GM23248 (cell line): ENCODE measurements at places on chromosomes 4 and X. TPM values are rescaled to one million over a fixed set of nuclear protein-coding genes. Genes with fewer than 3 reads are reported as not detected.
A peak's percentile ranks its signal among the peaks of the same experiment; 100 is the strongest.

The AFP gene
- total RNA-seq, result not detected in 2 replicates

- peak; percentile 90 for DNase-seq
Measured at GRCh38 chr4:19947349-19947748, 304.4 kb upstream of the SLIT2 start.

The RAP2C gene
- total RNA-seq, result 18.3 and 21.2 TPM in 2 replicates

The STPG2 gene
- total RNA-seq, result 0.32 TPM in 1 of 2 replicates, not detected in the other

The DUX4 gene
- total RNA-seq, result not detected in 2 replicates

The ZNF157 gene
- not detected in 2 replicates for total RNA-seq

DNA sequence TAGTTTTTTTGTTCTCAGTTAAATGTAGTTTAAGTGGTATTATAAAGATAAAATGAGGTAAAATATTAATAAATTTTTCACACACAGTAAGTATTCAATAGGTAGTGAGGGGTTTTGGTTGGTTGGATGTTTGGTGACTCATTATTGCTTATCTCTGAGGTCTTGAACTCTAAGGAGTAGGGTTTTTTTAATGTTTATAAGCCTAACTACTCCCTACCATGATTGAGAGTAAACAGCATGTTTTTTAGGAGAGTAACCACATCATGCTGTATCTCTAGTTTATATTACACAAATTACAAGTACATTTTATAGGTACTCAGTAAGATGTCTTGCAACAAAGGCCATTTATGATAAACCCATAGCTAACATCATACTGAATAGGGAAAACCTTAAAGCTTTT lies 181.6 kb downstream of the MAPK10 start:
- DNase-seq, result no peak

The FGFRL1 gene
- 58.7 and 64.9 TPM in 2 replicates for total RNA-seq

DNA sequence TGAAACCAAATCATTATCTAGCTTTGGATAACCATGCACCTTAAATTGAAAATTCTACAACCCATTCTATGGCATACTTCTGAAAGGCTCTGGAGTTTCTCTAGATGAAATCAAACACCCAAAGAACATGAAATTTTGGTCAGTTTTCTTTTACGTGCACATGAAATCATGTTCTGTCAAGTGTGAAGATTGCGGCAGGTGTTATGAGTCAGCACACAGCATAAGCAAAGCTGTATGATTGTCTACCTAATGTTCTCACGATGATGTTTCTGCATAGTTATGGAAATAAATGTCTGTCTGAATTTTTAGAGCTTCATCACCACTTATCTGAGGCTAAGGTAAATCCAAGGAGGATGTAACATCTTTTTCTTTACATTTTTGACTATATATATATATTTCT lies 495.3 kb downstream of the IL1RAPL1 start:
- no peak for DNase-seq

The IRAK1 gene
- 45.3 and 54.7 TPM in 2 replicates for total RNA-seq

DNA sequence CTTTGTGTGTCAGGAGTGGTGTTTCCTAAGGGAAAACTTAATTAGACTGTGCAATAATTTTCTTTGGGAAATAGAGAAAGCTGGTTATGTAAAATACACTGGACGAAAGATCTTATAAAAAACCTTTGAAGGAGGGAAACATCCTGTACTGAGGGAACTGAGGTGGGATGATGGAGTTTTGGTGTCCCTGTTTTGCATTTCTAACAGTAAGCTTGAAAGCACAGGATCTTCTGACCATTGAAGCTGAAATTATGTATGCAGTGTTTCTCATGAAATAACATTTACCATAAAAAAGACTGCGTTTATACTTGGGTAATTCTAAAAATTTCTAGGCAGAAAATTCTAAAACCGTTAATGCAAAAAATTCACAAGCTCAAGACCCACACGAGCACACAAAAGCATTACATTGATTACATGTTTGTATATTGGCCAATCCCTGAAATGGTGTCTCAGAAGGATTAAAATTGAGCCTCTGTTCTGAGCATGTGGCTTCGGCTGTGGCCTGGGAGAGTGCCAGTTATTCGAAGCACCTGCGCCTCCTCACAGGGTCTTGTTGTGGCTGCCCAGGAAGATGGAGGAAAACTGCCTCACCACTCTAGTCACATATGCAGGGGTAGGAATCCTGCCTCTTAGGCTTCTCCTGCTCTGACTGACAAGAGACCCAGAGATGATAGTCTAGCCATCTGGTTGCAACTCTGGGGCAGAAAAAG lies 49.5 kb downstream of the JADE3 start:
- no peak for DNase-seq

DNA sequence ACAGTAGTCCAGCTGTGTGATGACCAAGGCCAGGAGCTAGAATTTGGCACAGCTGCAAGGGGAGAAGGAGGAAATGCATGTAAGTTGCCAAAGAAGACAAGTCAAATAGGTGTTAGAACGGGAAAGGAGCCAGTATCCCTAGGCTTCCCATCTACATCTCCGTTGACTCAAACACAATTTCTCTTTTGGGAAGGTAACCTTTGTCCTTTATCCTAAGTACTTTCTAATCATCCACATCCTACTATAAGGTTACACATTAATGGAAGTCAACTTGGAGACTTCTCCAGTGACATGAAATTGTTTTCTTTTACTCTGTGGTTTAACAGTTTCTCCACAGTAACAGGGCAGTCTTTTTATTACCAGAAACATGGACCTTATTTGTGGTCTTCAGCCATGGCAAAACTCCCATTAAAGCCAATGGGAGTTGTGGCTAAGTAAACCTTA lies 620.0 kb downstream of the ANKRD50 start:
- DNase-seq, result no peak

- no peak for DNase-seq
Measured at GRCh38 chr4:78772526-78773091, 3.5 kb upstream of the BMP2K start.

The SORBS2 gene
- total RNA-seq, result 0.32 and 5.8 TPM in 2 replicates

DNA sequence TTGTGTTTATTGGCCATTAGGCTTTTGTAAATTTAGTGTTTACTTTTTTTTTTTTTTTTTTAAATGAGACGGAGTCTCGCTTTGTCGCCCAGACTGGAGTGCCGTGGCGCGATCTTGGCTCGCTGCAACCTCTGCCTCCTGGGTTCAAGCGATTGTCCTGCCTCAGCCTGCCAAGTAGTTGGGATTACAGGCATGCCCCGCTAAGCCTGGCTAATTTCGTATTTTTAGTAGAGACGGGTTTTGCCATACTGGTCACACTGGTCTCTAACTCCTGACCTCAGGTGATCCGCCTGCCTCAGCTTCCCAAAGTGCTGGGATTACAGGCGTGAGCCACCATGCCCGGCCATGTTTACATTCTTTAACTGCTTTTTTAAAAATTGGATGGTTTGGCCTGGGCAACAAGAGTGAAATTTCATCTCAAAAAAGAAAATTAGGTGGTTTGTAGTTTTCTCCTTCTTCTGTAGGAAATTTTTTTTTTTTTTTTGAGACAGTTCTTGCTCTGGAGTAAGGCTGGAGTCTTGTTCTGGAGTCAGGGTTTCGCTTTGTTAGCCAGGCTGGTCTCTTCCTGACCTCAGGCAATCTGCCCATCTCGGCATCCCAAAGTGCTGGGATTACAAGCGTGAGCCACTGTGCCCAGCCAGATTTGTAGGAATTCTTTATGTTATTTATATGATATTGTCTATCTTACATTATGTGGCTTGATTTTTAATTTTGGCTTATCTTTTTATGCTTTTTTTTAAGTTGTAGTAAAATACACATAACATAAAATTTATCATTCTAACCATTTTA lies 15.1 kb downstream of the UBE2K start:
- DNase-seq, result no peak

DNA sequence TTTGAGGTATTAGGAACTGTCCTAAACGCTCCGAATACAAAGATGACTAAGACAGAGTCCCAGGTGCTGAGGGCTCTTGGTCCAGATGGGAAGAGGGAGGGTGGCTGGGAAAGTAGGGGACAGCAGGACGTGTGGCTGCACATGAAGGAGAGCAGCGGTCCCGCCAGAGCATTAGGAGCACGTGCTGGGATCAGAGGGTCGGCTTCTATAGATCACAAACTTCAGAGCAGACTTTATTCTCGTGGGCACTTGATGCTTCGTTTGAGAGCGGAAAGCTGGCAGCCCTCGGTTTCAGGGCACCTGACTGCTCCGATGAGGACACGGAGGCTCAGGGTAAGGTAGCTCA lies 26.1 kb downstream of the ZBTB49 start:
- no peak for DNase-seq

- no peak for DNase-seq
Measured at GRCh38 chr4:40331101-40331745, 3.9 kb upstream of the CHRNA9 start.

DNA sequence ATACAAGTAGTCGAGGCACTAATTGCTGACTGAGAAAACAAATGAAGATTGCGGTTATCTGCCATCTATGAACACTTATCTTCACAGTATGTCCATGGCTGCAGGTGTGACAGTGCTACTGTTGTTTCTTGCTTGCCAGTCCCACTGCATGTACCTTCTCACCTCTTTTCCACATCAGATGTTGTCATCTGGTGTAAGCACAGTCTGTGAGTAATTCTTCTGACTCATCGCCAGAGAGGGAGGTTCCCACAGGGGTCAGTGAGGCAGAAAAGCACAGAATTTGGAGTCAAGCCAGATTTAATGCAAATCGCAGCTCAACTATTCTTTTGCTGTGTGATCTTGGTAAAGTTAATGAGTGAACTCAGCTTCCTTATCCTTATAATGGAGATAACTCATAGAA lies 144.4 kb downstream of the GLRA2 start:
- DNase-seq, result peak; percentile 80
